ENCODE measurements at places on chromosomes 16 and 17.

DNA sequence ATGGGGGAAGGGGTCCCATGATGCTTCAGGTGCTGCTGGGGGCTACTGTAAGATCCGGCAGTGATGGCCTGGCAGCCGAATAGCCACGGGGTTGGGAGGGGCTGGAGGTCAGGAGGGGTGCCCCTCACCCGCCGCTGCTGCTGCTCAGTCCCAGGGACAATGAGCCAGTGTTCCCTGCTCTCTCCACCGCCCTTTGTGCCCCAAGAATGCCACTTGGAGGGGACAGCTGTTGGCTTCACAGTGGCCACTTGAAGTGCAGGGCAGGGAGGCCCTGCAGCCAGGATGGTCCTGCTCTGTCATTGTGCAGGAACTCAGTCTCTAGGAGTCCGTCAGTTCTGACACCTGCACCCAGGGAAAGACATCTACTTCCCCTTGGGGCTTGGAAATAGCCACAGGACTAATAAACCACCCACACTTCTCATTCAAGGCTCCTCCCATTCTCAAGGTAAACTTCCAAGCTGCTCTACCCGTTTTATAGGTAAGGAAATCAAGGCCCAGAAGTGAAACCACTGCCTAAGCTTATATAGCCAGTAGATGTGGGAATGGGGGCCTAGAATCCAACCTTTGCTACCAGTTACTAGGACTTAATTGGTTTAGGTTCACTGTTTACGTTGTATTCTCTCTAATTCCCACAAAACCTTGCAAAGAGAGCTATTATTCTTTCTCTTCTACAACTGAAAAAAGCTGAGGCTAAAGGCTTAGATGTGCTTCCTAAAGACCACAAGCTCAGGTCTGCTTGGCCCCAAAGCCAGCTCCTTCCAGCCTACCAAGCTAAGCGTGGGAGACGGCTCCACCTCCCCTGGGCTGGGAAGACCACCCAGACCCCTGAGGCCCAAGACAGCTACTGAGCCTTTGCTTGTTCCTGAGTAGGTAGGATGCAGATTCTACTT, 6.2 kb upstream of the CPSF4L start:
- no peak for DNase-seq

- no peak for DNase-seq
These were observed 2.3 kb downstream of the ADORA2B start for GRCh38 chr17:15947271-15947670.

GRCh38 chr17:8101721-8102120, 14.2 kb upstream of the ALOX12B start:
- no peak for DNase-seq

- DNase-seq = no peak
These were observed 30.4 kb downstream of the COX4I1 start for GRCh38 chr16:85829751-85830445.
